ENCODE measurements at places on chromosomes 16 and 17.

GRCh38 chr17:45940826-45941225 is 46.5 kb downstream of the MAPT start:
- no peak for DNase-seq

GRCh38 chr17:38498353-38498752 is 70.1 kb downstream of the ARHGAP23 start:
- no peak for DNase-seq

GRCh38 chr16:83963277-83964119 is 4.5 kb upstream of the NECAB2 start:
- DNase-seq: no peak

DNA sequence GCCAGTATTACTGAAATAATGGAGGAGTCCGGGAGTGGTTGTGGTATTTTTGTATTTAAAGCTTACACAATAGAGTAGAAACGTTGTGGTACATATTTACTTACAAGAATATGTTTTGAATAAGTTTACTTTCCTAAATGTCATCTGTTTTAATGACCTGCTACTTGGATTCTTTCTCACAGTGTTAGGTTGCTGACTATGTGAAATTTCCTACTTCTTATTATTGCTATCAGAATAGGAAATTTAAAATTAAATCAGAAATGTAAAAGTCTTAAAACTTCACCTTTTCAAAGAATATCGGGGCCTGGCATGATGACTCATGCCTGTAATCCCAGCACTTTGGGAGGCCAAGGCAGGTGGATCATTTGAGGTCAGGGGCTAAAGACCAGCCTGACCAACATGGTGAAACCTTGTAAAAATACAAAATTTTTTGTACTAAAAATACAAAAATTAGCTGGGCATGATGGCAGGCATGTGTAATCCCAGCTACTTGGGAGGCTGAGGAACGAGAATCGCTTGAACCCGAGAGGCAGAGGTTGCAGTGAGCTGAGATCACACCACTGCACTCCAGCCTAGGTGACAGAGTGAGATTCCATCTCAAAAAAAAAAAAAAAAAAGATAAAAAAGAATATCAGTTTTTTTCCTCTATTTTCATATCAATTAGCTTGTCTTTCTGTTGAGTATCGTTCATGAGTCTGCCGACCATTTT is 77.8 kb downstream of the VMP1 start:
- no peak for DNase-seq

GRCh38 chr16:67014634-67015312 is 14.2 kb upstream of the CBFB start:
- no peak for DNase-seq

GRCh38 chr17:45031231-45032173 is 19.9 kb downstream of the DCAKD start:
- DNase-seq: no peak

DNA sequence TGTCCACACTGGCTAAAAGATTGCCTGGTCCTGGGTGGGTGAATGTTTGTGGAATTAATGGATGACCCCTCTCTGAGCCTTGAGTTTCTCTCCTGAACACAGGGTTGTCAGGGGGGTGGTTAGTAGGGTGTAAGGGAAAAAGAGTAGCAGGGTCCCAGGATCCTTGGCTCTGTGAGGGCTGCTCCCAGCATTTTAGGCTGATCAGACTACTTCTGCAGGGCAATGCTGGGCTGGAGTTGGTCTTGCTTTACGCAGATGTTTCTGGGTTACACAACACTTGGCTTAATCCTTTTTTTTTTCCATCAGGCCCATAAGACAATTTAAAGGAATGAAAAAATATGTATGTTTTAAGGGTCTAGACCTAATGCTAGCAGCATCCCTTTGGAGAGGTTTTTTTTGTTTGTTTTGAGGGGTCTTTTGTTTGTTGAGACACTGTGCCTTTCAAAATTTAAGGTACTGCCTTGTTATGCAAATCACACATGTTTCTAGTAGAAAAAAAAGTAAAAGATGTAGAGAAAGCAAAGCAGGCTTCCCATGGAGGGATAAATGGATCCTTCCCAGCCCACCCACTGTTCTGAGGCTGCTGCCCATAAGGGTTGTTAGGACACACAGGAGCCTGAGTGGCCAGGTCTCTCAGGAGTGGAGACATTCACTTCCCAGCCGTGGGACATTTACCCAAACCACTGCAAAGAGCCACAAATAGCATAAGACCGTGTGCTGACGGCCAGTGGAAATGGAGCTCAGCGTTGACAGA is 225.6 kb upstream of the HSBP1 start:
- DNase-seq: no peak

DNA sequence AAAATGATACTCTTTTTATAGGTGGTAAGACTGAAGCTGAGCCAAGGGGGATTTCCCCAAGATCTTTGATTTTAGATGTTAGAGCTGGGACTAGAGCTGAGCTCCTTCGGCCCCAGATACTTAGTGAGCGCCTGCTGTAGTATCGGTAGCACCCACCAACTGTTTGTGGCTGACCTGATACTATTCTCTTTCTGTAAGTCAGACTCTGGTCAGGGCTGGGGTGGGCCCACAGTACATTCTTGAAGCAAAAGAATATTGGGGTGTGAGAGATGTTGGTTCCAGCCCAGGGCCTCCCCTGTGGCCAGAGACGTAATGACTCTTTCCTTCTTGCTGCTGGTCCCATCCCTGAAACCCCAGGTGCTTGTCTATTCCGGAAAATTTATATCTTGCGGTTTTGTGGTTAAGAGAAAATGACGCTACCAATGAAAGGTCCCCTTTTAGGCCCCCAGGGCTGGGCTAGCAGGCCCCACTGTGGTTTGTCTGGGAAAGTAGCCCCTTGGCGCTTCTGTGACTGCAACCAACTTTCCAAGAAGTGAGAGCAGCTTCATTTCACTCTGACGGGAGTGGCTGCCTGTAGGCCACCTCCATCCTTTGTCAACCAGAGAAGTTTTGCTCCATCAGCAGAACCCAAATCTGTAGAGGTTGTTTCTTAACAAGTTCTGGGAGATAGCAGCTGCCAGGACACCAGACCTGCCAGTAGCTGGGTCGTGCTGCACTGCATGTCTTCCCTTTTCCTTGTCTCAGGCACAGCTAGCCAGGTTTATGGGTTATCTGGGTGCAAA is 86.4 kb upstream of the LGALS9 start:
- DNase-seq: no peak

- DNase-seq: no peak
These were observed 219.2 kb upstream of the RBFOX1 start for GRCh38 chr16:7113395-7113794.

GRCh38 chr17:76841776-76842405 is 26.3 kb upstream of the MGAT5B start:
- DNase-seq: no peak

DNA sequence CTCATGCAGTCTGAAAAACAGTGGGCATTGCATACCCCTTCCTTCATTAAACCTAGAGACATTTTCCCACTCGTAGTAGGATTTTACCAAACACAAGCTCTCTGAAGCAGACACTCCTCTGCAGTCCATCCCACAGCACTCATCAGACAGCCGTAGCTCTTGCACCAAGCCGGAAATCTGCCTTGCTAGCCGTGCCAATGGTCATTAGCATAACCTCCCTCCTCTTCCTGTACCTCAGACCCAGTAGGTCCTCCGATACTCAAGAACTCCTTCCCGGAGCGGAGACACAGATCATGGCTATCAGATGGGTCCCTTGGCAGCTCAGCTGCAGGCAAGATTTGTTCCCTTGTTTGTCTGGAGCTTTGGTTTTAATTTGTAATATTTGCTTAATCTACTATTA is 483.1 kb upstream of the PSMD7 start:
- no peak for DNase-seq

- DNase-seq: no peak
These were observed 1103.5 kb upstream of the RBFOX1 start for GRCh38 chr16:6229186-6229585.

- DNase-seq: no peak
These were observed 10.0 kb upstream of the ATP2A3 start for GRCh38 chr17:3974138-3974687.

GRCh38 chr17:61928101-61928436 is 287 bp upstream of the INTS2 start:
- DNase-seq: no peak

GRCh38 chr16:14151256-14152030 is 80.3 kb downstream of the MRTFB start:
- no peak for DNase-seq

GRCh38 chr17:34203018-34203638 is 52.0 kb upstream of the CCL2 start:
- no peak for DNase-seq

- DNase-seq: no peak
These were observed 623 bp downstream of the MBTPS1 start for GRCh38 chr16:84115919-84116719.

GRCh38 chr16:11022002-11022401 is 77.6 kb downstream of the CLEC16A start:
- DNase-seq: no peak

DNA sequence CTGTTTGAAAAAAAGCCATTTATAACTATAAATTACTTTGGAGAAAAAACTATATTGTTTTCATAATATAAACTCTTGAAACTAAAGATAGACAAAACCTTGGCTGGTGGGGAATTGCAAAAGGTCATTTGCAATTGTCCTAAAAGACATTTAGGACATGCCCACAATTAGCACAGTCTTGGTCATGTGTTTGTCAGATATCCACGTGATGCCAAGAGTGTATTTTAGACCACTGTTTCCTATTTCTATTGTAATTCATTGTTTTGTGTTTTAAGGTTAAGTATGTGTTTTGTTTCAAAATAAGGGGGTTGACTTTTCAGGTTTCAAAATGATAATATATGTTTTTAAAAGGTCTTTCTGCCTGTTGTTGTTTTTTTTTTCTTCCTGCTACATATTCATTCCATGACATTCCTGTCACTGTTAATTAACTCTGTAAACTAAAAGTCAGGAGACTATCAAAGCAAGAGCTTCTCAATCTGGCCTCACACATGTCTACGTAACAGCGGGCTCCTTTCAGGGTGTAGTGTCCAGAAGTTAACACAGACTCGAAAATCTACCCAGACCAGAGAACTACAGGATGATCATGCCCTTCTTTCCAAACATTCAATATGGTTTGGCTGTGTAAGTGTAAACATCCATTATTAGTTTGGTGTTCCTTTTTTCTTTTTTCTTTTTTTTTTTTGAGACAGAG is 58.7 kb downstream of the COG7 start:
- no peak for DNase-seq

- no peak for DNase-seq
These were observed 55.8 kb downstream of the BMERB1 start for GRCh38 chr16:15490123-15490711.

DNA sequence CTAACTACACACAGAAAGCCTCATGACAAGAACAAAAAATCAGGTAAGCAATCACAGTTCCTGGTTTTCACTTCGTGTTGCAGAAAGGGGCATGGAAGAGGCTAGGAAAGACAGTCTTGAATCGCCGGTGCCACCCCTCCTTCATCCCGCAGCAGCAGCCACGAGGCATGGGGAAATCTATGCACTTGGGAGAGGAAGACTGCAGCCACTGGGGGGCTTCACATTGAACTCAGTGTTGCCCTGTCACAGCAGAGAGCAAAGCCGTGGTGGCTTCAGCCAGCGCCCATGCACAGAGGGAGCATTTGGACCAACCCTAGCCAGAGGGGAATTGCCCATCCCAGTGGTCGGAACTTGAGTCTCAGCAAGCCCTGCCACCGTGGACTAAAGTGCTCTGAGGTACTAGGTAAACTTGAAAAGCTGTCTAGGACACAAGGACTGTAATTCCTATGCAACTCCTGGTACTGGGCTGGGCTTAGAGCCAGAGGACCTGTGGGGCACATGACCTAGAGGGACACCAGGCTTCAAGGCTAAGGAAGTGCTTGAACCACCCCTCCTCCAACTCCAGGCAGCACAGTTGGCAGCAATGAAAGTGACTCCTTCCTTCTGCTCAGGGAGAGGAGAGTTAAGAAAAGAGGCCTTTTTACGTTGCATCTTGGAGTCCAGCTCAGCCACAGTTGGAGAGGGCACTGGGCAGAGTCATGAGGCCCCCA is 35.2 kb upstream of the ATP2C2 start:
- no peak for DNase-seq

- no peak for DNase-seq
These were observed 123.6 kb downstream of the CDYL2 start for GRCh38 chr16:80680839-80681238.

- no peak for DNase-seq
These were observed 16.0 kb downstream of the KCNJ2 start for GRCh38 chr17:70185285-70185684.

GRCh38 chr17:36942631-36943125 is 5.4 kb downstream of the LHX1 start:
- DNase-seq: no peak

DNA sequence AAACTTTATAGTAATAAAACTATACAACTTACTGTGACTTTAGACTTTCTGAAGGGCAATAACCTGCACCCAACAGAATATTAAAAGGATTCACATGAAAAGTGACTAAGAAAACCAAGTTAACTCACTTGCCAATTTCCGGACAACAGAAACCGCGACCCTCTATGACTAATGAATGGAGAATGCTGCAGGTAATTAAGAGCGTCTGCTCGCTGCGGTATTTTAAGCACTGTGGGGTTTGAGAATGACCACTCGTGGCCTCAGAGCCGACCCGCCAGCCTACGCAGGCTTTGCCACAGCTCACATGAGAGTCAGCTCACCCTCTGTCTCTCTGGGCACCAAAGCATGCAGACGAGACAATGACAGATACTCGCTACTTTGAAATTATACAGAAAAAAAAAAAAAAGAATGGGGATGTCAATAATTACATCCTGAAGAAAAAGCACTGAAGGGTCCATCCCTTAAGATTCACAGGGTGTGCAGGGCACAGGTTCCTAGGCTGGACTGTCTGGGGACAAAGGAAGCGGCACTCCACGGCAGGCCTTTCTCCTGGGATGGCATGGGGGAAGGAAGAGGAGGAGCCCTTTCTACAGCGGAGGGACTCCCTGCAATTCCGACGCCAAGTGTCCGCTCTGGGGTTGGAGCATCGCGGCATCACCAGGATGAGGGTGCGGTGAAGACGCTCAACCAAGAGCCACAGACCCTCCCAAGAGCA is 35.0 kb downstream of the ZCCHC14 start:
- DNase-seq: peak; percentile 91

- DNase-seq: no peak
These were observed 141.5 kb upstream of the PLCG2 start for GRCh38 chr16:81637336-81638235.
